ENCODE measurements at places on chromosomes 12 and 14.

- no peak for DNase-seq
These were observed 16.3 kb downstream of the CYP46A1 start for GRCh38 chr14:99700379-99700778.

DNA sequence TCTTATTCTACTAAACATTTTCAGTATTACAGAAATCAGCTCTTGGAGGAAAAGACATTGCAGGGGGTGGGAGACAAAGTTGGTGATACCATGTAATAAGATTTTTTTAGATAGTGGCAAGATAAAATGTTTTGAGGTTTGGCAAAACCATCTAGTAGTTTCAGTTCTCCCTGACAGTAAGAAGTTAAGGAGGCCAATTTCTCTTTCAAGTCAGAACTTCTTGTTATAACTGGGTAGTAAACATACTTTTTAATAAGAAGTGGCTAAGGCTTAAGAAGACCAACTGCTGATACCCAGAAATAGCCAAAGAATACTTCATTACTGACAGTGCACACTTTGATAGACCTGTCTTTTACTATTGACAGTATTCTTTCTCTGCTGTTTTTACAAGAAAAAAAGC lies 452.3 kb downstream of the DIO2 start:
- DNase-seq, result no peak

GRCh38 chr12:21546716-21547115 lies 20.6 kb downstream of the SPX start:
- no peak for DNase-seq

DNA sequence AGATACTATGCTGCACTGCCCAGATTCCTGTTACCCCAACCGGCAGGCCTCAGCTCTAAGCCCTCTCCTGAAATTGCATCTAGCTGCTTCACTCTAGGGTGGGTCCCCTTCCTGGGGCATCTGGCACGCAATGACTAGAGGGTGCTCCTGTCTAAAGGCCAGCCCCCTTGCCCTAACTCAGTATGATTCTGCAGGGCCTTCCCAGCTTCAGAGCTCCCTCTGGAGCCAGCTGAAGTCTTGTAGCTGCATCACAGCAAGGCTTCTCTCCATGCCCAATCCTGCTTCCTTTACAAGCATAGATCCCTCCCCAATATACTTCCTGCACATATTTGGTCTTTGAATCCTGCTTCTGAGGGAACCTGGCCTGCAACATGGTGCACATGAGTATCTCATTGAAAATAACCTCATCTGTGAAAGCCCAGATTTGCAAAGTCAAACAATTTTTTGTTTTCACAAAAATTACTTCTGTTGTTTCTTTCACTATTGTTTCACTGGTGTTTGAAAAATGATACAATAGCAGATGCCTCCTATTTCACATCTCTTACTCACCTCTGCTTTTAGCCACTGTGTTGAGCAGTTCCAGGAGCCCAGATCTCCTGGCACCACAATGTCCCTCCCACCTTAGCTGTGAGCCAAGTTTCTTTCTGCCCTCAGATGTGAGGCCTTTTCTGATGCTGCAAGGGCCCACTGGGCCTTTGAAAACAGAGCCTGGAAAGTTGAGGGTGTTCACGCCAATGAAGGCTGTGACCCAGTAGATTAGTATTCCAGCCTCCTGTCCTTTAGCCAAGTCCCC lies 169.5 kb upstream of the EGLN3 start:
- DNase-seq, result no peak

GRCh38 chr12:100534625-100535227 lies 38.8 kb upstream of the GAS2L3 start:
- DNase-seq, result no peak

DNA sequence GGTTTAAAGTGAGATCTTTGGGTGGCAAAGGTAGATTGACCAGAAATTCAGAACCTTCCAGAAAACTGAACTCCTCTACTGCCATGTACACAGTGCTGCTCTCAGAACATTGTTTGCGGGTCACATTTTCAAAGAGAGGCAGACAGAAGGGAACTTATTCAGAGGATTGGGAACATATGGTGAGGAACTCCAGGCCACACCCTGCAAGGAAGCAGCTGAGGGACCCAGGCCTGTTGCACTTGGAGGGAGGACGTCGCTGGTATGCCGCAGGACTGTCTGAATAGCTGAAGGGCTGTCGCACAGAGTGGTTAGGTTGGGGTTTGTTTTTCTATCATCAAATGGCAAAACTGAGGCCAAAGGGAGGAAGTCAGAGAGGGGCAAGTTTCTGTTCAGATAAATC lies 441.1 kb downstream of the DPF3 start:
- DNase-seq, result no peak

DNA sequence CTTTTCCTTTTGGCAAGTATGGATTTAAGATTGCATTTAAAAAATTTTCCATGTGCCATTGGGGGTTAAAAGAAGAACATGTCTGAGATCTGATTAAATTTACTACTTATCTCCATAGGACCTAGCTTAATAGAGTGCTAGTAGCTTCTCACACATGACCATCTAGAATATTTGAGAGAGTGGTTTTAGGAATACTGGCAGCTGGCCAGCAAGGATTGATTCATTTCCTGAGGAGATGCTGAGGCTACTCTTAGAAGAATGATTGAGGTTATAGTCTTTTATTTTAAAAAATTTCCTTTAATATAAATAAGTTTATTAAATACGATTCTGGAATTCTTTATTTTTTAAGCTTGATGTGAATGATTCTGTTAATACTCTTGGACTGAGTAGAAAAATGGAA lies 56.2 kb downstream of the MIPOL1 start:
- no peak for DNase-seq

GRCh38 chr12:83150465-83151189 lies 463.9 kb downstream of the TMTC2 start:
- no peak for DNase-seq

GRCh38 chr12:59191372-59191771 lies 271.1 kb upstream of the LRIG3 start:
- DNase-seq, result no peak

DNA sequence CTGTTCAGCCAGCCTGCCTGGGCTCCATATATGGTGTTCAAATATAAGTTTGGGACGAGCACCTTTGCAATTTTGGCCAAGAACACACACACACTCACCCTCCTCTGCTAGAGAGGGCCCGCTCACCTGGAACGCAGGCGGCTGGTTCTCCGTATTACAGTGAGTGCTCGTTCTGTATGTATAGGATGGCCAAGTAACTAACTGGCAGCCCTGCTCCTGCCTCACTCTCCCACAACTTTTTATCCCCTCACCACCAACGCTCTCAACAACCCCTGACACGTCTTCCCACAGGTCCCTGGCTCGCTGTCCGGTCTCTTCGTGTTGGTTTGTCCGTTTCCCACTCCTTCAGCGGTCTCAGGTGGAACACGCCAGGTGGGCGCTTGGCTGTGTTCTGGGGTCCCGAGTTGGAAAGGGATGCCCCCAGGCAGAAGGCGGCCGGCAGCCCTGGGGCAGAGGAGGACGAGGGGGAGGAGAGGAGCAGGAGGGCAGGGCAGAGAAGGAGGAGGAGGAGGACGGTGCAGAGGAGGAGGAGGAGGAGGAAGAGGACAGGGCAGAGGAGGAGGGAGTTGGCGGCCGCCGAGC lies 398 bp upstream of the MSRB3 start:
- DNase-seq, result no peak

GRCh38 chr12:79871621-79872020 lies 63.3 kb downstream of the PPP1R12A start:
- DNase-seq, result no peak

DNA sequence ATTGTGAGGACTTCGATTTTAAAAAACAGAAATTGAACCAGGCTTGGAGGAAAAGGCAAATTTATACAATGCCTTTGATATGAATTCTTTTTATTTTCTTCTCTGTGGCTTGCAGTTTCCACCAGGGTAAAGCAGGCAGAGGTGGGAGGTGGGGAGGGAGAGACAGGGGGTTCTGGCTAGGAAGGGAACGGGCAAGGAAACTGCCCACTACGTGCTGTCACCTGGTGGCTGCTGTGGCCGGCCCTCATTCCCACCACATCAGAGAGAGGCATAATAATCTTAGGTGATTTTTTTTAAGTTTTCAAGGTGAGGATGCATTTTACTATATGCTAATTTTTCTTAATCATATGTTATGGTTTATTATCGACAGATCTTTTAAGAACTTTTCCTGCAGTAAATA lies 145.8 kb downstream of the CACNA1C start:
- no peak for DNase-seq

DNA sequence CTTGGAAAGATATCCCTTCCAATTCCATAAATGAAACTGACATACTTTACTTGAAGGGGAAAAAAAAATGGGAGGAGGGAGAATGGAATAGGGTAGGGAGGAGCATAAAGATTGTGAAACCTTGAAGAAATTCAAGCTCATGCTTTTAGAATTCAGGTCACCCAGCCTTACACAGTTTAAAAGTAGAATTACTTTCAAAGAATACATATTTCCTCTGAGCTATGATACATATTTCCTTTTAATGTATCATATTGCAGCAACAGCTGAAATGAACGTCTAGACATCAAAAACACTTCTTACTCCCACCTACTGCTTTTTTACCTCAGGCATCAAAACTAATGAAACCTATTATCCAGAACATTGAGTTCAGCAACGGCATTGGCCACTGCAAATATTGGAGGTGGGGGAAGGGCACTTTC lies 156.0 kb downstream of the MED13L start:
- no peak for DNase-seq

DNA sequence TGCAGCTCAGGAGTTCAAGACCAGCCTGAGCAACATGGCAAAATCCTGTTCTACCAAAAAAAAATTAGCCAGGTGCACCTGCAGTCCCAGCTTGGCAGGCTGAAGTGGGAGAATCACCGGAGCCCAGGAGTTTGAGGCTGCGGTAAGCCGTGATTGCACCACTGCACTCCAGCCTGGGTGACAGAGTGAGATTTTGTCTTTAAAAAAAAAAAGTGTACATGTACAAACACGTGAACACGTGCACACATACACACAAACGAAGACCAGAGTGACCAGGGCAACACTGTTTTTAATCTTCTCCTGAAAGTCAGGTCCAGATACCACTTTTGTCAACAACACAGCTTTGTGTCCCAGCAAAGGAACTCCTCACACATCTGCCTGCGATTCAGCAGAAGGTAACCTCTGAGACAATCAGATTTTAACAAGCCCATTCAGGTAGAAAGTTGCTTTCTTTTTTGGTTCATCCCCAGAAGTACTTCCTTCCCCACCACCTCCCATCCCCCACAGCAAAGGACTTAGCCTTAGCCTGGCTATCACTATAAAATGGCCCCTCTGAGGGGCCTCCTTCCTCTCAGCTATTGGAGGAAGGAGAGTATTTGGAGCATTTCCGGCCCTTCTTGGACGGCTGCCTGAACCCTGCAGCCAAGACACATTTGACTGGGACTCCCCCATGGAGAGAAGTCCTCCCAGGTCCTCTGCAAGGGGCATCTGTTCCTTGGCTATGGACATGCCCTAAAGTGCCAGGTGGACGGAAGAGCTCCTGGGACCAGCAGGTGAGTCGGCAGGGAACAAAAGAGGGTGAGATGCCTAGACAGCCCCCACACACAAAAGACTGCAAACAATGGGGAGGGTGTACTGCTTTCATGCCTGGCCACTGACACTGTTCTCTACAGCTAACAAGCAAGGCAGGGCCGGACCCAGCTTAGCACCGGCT lies 9.8 kb downstream of the CTDSP2 start:
- no peak for DNase-seq

GRCh38 chr14:68211886-68212285 lies 392.3 kb downstream of the RAD51B start:
- no peak for DNase-seq

DNA sequence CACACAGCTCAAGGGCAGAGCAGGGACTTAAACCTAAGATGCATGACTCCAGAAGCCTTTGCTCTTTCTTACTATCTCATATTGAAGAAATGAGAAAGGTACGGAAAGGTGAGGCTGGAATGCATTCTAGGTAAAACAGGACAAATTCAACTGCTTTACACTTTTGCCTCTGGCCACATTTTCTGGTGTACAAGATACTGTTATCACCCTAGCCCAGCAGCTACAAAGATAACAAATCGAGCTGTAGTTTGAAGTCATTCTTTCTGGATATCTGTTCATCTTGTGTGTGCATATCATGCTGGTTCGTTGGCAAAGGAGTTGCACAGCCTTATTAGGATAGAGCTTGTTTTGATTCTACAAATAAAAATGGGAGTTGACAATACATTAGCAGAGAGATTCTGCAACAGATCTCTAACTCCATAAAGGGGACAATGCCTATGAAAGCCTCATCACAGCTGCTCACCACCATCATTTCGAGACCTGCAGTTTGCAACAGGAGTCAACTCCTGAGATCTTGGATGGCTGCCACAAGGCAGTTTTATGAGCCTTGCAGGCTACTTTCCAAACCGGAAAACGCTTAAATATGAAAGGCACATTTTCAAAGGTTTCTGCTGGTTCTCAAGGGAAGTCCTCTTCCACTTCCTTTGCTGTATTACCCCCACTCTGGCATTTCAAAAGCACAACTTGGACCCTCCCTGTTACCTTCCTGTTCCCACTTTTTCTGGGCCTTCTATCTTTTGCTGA lies 64.9 kb downstream of the STXBP6 start:
- no peak for DNase-seq

DNA sequence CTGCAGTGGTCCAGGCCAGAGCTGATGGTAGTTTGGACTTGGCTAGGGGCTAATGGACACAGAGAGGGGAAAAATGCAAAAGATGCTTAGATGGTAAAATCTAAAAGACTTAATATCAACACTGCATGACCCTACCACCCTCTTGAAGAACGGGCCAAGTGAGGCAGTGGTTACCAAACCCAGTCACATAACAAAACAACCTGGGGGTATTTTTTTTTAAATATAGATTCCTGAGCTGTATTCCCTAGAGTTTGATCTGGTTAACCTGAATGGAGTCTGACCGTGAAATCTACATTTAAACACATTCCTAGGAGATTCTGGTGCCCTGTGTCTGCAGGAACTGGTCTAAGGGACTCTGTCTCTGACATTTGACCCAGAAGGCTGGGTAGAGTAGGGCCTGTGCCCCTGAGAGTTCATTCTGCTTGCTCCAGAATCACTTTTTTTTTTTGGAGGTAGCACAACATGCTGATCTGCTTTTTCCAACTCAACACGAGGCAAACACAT lies 15.7 kb downstream of the ABHD4 start:
- DNase-seq, result no peak

DNA sequence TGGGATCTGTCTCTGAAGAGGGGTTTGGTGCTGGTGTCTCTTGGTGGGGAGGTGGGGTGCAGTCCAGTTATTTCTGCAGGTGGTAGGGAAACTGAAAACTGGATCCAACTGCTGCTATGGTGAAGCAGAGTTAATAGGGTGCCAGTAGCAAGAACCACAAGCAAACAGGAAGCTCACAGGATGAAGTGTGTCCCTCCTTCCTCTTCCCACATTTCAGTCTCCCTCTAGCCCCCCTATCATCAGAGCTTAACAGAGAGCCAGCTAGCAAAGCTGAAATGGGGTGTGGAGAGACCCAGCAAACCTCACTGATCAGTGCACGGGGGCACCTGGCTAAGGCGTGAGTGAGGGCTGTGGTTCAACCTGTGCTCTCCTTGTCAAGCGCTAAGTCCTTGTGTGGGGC lies 69.1 kb upstream of the C12orf71 start:
- DNase-seq, result no peak

DNA sequence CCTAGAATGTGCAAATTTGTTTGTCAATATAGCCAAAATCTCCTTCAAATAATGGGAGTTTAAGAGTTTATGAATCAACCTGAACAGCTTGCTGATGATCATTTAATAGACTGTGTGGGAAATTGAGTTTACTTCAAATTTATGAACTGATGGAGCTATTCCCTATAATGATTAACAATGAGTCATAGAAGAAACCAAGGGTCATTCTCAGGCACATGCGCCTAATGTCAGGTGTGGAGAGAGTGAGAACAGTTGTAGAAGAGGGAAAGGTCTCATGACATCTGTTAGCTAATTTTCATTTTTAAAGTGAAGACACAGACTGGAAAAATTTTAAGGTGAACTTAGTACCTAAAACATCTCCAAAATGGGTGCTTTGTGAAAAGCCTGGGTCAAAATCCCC lies 191.8 kb downstream of the BMP4 start:
- DNase-seq, result no peak
